CD4-positive, alpha-beta T cell treated with Interleukin-4 for 4 hours (primary cell): ENCODE measurements at places on chromosomes 7 and 10.

- DNase-seq, result no peak
Observed at GRCh38 chr10:90224791-90225566, 523.6 kb downstream of the KIF20B start.

GRCh38 chr10:130726996-130727725 is 584.4 kb downstream of the TCERG1L start:
- no peak for DNase-seq

DNA sequence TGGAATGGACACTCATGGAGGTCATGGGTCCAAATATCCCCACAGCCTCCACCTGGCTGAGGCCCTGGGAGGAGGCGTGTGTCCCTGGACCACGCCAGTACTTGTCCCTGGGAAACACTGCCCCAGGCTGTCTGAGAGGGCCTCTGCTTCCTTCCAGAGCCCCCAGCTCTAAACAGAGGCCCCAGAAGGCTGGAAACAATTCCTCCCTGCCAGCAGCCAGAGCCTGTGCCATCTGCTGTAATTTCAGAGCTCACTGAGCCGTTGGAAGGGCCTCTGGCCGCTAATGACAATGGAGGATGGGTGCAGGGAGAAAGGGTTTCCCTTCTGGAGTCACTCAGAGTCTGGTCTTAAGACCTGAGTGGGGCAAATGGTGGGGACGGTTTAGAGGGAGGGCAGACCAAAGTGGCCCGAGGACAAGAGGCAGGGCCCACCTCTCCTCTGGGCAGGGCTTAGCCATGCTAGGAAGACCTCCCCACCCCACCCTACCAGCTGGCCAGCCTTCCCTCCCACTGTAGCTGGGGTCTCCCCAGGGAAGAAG is 7.1 kb downstream of the CHAT start:
- no peak for DNase-seq

DNA sequence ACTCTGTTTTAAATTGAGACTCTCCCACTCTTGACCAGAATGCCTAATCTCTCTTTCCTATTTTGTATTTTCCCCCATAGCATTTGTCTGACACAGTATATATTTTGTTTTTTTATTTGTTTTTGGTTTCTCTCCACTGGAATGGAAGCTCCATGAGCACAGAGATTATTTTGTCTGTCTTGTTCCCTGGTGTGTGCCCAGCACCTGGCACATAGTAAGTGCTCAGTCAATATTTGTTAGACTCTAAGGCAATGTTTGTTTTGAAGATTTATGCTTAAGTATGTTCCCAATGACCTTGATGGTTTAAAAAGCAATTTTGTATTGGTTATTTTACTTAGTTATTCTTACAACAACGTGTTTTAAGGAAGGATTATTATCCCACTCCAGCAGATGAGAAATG is 201.8 kb downstream of the DYNC1I1 start:
- DNase-seq, result no peak

DNA sequence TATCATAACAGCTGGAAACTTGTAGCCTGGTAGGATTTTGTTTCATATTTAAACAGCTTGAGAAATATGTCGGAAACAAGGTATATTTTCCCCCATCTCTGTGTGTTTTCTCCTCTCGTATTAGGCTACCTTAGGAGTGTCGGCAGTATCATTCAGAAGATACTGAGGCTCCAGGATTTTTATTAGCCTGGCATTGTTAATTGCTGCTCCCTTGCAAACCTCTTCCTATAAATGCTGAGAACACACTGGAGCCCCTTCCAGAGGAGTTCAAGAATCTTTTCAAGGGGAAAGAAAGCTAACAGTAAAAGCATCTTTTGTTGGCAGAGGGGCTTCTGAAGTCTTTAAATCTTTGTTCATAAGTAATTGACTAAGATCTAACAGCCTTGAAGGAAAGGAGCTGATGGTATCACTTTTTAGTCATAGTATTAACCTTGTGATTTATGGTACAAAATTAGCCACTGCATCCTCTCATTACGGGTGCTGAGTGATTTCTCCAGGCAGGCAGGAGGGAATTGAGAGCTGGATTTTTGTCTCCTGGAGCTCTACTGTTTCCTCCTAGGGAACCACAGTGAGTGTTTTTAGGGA is 998.7 kb downstream of the LRMDA start:
- no peak for DNase-seq

DNA sequence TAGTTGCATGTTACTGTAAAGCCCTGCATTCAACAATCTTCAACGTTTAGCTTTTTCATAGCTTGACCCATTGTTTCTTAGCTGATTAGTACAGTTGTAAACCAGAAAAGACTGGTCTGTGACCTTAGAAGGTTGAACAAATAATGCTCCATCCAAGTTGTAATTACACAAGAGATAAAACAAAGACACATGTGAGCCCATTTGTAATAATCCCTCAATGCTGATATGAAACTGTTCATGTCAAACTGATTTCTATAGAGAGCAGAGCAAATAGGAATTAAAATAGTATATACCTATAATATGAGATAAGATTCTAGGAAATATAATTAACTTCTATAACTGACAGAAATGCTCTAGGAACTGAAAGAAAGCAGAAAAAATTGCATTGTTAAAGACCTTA is 94.7 kb upstream of the SLC25A13 start:
- no peak for DNase-seq
